ENCODE measurements at places on chromosomes 2 and 18.

- no peak for DNase-seq
These were observed 352.6 kb upstream of the VRK2 start for GRCh38 chr2:57693965-57694364.

DNA sequence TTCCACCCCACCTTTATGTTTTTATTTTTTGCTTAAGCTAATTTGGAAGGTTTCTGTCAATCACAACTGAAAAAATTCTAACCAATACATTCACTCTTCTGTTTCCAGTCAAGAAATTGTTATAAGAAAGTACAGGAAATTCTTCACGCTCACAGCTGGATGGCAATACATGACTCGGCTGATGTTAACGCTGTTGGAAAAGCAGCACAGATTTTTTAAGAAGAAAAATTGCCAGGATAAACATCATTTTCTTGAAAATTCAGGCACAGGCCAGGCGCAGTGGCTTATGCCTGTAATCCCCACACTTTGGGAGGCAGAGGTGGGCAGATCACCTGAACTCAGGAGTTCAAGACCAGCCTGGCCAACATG is 46.1 kb downstream of the STPG4 start:
- DNase-seq, result no peak

DNA sequence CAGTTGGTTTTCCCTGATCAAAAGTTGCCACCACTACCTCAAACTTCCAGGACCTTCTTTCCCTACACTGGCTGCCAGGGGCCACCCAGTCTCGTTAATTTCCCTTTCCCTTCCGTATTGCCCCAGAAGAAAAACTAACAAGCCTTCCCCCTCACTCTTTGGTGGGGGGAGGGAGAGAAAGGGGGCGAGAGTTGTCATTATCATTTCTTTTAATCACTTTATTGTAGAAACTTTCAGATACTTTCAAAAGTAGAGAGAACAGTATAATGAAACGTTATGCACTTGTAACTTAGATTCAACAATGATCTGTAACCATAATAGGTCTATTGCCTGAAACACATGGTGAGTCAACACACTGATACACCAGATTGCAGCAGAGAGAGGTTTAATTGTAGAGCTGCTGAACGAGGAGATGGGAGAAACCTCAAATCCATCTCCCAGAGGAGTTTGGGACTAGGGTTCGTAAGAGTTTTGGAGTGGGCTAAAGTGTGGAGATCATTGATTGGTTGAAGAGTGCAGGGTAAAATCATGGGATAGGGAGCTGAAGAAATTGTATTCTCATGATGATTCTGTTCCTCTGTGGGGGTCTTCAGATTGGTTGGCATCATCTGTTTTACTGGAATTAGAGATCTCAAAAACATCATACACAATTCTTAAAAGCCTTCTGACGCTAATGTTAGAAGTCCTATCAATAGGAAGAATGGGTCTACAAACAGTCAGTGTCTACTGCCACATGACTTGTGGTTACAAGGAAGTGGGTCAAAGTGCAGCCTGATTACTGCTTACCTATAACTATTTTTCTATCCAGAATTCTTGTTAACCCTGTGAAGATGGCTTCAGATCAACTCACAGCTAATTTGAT is 2.6 kb upstream of the RNF149 start:
- DNase-seq, result no peak

- no peak for DNase-seq
These were observed 220.6 kb downstream of the SETBP1 start for GRCh38 chr18:44901283-44901682.

DNA sequence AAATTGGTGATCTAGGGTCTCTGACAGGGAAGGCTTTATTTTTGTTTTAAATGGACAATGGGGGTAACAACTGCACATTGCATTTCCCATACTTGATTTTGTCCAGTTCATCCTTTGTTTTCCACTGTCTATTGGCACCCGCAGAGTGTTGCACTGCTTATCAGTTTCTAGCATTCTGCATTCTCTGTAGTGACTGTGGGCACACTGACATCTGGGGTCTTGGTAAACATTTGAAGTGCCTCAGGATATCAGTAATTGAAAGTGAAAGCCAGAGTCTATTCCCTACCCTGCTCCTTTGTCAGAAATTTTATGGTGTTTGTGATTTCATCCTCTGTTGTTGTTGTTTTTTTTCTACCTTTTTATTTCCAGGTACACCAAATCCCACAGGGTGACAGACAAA is 132.1 kb upstream of the EPC2 start:
- no peak for DNase-seq

- DNase-seq, result no peak
These were observed 122.7 kb upstream of the GLI2 start for GRCh38 chr2:120612931-120613330.

DNA sequence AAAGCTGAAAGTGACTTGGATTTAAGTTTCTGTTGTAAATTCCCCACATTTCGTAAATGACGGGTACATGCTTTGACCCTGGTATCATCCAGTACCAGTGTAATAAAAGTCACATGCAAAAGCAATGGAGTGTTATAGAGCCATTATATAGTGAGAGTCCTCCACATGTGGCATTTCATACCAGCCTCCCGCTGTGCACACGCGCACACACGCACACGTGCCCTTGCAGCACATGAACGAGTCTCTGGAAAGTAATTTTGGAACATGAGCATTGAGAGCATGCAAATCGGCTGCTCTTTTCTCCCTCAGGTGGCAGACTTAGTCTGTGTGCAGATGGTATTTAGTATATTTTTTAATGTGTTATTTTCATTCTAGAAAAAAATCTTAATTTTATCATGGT is 198.1 kb downstream of the ZNF407 start:
- DNase-seq, result no peak

- DNase-seq, result no peak
These were observed 243.9 kb downstream of the NR4A2 start for GRCh38 chr2:156088587-156088986.

DNA sequence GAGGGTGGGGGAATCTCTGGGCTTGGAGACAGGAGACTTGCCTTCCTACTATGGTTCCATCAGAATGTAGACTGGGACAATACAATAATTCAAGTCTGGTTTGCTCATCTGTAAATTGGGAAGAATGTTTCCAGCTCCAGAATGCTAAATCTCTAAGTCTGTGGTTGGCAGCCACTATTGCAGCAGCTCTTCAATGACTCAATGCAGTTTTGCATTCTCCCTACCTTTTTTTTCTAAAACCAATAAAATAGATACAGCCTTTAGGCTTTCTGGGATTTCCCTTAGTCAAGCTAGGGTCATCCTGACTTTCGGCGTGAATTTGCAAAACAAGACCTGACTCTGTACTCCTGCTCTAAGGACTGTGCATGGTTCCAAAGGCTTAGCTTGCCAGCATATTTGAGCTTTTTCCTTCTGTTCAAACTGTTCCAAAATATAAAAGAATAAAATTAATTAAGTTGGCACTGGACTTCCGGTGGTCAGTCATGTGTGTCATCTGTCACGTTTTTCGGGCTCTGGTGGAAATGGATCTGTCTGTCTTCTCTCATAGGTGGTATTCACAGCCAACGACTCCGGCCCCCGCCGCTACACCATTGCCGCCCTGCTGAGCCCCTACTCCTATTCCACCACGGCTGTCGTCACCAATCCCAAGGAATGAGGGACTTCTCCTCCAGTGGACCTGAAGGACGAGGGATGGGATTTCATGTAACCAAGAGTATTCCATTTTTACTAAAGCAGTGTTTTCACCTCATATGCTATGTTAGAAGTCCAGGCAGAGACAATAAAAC is 6.5 kb downstream of the TTR start:
- no peak for DNase-seq

Data from iPS DF 19.7 (cell line).